GM12892 (cell line): ENCODE measurements at places on chromosomes 11 and 22.

DNA sequence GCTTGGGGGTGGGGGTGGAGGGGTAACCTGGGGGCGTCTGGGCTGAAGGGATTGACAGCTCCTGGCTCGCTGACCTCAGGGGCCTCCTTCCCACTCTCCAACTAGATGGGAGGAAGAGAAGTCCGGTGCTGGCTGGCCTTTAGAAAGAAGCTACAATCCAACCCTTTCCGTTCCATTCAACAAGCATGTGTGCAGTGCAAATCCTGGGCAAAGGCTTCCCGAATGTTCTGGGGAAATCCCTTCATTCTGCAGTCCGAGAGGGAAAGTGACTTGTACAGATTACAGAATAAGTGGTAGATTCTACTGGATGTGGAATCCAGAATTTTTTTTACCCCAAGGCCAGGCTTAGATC, 149.9 kb downstream of the FEZ1 start:
- no peak for DNase-seq

GRCh38 chr11:30960387-30960992, 374.3 kb upstream of the MPPED2 start:
- DNase-seq = no peak

GRCh38 chr11:126720539-126721235, 279.9 kb downstream of the KIRREL3 start:
- DNase-seq = no peak

DNA sequence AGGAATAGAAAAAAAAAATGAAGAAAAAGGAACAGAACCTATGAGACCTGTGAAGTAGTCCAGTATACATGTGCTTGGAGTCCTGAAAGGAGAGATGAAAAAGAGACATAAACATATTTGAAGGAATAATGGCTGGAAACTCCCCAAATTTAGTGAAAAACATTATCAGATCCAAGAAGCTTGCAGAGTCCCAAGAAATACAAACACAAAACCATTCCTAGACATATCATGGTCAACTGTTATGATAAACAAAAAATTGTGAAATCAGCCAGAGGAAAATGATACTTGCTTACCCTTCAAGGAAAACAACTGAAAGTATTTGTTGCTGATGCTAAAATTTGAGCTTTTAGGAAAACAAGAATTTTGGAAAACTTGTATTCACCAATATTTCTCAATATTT, 250.1 kb downstream of the DDX10 start:
- DNase-seq = no peak

GRCh38 chr11:77359481-77359880, 58.0 kb upstream of the GDPD4 start:
- DNase-seq = no peak

- no peak for DNase-seq
These were observed 30.7 kb upstream of the ARFGAP3 start for GRCh38 chr22:42887523-42888507.

DNA sequence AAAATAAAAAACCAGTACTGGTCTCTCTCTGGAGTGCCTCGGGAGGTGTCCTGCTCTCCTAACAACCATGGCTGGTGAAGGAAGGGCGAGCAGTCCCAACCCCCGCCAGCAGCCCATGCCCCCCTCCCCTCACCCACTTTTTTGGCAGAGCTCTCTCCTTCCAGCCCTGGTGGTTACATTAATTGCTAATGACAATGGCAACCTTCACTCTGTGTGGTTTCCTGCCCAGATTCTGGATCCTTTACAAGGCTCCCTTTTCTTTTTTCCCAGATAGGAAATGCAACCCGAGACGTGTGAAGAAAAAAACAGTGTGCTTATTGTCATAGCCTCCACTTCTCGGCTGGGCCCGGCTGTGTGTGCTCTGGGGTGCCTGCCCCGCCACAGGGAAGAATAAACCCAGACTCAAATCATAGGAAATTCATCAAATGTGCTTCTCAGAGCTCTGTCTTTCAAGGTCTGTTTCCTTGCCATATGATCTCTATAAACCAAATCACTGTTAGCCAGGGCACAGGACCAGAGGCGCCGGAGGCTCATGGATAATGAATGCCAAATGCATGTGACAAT, 513.0 kb downstream of the SOX6 start:
- no peak for DNase-seq

GRCh38 chr11:46422588-46422987, 31.0 kb upstream of the CHRM4 start:
- DNase-seq = no peak

DNA sequence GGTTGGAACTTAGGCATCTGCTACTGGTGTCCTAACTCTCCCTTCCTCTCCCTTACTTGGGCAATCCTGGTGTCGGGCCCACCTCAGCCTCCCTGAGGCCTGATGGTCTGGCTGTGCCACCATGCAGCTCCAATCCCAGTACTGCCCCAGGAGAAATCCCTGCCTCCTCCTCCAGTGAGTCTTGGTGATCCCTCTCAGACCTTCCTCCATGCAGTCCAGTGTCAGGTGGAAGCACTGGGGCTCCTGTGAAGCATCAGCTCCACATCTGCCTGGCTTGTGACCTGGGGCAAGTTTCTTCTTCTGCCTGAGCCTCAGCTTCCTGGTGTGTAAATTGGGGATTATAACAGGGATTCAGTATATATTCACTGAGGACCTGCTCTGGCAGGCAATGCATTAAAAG, 1.8 kb upstream of the PELI3 start:
- no peak for DNase-seq

- DNase-seq = no peak
These were observed 11.5 kb downstream of the RELT start for GRCh38 chr11:73387594-73388264.

DNA sequence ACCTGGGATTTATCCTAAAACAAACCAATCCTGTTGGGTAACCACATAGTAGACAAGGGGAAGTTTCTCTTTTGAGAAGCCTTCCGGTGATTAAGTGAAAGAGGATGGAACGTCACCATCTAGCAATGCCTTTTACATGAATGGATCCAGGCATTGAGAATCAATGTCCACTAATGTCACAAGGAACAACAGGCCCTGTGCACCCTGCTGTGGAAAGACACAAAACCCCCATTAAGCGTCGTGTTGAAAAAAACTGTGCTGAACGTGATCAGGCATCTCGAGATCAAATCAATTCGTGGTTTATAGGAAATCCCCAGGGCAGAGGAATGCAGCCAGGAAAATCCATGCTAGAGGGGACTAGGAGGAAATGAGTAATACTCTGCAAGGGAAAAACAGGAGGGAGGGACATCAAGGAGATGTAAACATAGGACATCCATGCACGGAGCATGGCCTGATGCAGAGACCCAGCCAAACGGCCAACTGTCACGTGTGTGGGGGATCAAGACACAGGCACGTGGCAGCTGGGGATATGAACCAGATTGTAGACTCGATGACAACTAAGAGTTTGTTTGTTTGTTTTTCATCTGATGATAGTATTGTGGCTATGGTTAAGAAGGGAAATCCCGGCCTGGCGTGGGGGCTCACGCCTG, 38.6 kb upstream of the CARS1 start:
- DNase-seq = no peak

- no peak for DNase-seq
These were observed 41.8 kb upstream of the TH start for GRCh38 chr11:2213384-2213842.

DNA sequence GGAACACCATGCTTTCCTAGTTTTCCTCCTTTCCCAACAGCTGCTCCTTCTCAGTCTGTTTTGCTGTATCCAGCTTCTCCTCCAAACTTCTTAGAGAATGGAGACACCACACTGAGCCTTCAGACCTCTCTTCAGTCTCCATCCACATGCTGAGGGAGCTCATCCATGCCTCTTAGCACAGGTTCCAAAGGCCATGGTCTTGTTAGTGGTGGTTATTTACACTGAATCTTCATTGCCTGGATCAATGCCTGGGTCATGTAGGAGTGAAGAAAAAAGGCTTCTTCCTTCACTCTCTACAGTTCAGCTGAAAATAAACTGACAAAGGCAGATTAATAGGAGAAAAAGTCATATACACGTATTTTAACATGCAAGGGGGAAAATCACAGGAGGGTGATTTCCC, 3.1 kb upstream of the SAA4 start:
- no peak for DNase-seq

DNA sequence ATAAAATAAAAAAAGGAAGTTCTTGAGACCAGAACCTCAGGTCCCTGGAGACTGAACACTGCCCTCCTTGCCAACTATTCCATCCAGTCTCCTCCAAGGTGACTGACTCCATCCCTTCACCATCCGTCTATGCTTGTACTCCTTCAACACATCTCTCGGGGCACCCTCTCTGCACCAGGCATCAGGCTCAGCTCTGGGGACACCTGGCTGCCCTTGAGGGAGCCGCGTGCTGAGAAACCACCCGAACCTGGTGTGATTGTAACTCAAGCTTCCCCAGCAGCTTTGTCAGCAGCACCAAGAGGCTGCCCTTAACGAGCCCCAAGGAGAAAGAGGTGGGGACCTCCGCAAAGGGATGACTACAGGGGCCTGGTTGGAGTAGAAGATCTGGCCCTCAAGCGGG, 1.7 kb downstream of the PTPN5 start:
- DNase-seq = no peak
